ENCODE measurements at places on chromosomes 11 and 22.

GRCh38 chr22:27857443-27857842 is 55.9 kb upstream of the MN1 start:
- no peak for DNase-seq

DNA sequence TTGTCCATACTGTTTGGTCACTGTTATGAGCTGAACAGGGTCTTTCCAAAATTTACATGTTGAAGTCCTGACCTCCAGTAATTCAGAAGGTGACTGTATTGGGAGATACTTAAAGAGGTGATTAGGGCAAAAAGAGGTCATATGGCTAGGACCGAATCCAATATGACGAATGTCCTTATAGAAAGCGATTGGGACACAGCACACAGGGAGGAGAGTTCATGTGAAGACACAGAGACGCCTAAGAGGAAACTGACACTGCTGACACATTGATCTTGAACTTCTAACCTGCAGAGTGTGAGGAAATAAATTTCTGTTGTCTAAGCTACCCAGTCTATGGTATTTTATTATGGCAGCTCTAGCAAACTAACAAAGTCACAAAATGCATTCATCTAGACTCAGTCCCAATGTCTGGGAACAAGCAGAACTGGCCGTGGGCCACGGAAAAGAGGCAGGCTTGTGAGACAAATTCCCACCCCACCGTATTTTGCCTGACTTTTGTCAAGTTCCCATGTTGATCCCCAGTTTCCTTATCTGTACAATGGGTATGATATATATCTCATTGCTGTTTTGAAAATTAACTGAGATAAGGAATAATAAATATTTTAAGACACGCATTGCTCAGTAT is 295.0 kb downstream of the NTM start:
- no peak for DNase-seq

GRCh38 chr11:112270551-112271180 is 10.0 kb upstream of the PLET1 start:
- no peak for DNase-seq

DNA sequence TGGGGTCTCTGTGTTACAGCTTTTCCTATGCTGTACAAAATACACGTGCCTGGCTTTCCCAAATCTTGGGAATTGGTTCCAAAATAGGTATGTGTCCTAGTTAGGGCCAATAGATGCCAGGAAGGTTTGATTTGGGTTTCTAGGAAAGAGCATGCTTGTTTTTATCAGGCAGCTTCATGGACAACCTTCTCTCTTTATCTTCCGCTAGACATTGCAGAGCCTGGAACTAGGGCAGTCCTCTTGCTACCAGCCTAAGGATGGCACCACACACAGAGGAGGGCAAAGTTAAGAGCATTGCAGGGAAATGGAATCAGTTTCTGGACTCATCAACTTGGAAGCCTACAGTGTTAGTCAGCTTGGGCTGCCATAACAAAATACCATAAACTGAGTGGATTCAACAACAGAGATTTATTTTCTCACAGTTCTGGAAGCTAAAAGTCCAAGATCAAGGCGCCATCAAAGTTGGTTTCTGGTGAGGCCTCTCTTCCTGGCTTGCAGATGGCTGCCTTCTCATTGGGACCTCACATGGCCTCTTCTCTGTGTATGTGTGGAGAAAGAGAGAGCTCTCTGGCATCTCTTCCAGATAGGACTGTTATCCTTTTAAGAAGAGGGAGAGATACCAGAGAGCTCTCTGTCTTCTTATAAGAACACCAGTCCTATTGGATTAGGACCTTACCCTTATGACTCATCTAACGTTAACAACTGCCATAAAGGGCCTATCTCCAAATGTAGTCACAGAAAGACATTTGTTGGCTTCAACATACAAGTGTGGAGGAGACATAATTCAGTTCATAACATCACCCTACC is 27.3 kb upstream of the CREB3L1 start:
- DNase-seq: no peak

GRCh38 chr22:38218661-38219622 is 17.1 kb downstream of the MAFF start:
- DNase-seq: no peak

DNA sequence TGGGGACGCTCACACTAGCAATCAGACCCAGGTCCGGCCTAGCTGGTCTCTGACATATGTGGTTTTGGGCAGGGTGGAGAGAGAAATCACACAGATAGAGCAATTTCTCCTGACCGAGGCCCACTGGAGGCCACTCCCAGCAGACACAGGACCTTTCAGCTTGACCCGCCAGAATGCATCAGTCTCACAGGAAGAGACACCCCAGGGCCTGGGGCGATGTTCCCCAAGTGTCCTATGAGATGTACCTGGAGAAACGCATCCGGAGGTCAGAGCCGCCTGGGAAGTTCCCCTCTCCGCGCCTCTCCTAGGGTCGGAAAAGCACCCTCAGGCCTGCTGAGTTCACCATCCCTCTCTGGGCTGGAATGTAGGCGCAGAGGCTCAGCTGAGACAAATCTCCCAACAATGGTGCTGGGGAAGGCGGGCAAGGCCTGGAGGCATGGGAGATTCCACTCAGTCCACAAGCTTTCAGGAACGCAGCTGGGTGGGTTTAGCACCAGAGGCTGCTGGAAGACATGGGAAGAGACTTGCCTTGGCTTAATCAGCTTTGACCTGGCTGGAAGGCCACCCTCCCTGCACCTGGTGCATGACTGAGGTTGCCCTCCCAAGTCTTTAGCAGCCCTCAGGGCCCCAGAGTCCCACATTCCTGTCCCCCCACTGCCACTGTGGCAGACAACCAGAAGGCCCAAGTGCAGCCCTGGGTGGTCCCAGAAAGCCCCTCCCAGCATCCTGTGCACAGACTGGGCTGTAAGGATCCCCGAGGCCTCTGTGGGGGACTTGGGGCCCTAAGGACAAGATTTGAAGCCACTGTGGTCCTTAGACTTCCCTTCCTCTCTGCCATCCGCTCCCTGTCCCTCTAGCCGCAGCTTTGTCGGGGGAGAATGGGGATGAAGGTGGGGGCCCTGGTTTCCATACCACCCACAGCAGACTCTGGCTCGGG is 57.5 kb downstream of the RTL6 start:
- DNase-seq: no peak

GRCh38 chr11:126607776-126608541 is 252.5 kb downstream of the ST3GAL4 start:
- no peak for DNase-seq

GRCh38 chr11:117415358-117415896 is 87.8 kb downstream of the CEP164 start:
- no peak for DNase-seq

GRCh38 chr11:94681852-94682251 is 86.3 kb upstream of the AMOTL1 start:
- no peak for DNase-seq

DNA sequence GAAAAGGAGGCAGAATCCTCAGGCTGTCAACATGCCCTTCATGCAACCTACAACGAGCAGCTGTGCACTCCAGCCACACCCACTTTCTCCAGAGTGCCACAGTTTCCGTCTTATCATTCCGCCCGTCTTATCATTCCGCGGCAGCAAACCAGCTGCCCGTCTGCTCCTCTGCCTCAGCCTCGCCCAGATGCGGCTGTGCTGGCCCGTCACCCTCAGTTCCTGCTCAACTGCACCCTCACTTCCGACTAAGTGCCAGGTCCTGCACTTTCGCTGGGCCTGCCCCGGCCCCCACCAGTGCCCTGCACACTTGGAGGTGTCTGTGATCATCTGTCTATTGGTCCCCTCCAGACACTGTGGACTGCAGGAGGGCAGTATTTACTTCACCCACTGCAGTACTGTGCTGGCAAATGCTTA is 43.7 kb downstream of the MICAL3 start:
- peak; percentile 56 for DNase-seq

DNA sequence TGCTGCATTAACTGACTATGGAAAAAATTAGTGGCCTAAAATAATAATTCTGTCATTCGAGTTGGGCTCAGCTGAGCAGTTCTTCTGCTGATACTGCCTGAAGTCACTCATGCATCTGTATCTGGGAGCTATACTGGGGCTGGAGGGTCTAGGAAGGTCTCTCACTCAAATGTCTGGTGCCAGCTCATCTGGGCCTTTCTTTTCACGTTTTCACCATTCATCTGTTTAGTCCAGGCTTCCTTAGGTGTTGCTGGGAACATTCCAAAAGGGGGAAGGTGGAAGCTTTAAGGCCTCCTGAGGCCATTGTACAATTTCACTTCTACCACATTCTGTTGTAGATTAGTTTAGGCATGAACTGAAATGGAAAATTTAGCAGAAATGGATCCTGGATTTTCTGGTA is 28.0 kb downstream of the YAP1 start:
- DNase-seq: no peak

DNA sequence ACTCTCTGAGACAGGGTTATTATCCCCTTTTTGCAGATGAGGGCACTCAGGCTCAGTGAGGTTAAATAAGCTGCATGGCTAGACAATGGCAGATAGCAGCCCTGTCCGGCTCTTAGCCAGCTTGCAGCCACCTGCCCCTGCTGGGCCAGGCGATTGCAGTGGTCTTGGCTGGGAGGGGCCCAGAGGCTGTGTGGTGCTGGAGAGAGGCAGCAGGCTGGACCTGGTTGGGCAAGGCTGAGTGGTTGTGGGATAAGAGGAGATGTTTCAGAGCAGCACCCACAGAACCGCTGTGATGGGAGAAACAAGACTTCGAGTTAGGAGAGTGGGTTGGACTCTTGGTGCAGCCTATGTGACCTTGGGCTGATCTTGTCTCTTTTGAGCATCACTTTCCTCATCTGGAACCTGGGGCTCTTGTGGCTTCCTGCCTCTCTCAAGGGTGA is 25.5 kb downstream of the PTPRJ start:
- DNase-seq: peak; percentile 30

DNA sequence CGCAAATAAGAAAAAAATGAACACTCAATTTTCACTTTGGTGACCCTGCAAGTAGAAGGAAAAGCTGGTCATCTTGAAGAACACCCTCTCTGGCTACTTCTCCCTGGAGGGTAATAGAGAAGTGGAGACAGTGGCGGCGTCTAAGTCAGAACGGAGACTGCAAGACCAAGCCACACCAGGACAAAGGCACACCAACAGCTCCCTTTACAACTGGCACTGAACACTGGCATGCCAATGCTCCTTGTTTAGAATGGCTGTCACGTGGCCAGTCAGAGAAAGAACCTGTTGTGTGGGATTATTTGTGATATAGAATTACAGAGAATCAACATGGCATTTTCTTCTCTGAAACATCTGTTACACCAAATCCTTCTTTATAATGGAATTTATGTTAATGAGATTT is 61.3 kb upstream of the YPEL1 start:
- DNase-seq: no peak

DNA sequence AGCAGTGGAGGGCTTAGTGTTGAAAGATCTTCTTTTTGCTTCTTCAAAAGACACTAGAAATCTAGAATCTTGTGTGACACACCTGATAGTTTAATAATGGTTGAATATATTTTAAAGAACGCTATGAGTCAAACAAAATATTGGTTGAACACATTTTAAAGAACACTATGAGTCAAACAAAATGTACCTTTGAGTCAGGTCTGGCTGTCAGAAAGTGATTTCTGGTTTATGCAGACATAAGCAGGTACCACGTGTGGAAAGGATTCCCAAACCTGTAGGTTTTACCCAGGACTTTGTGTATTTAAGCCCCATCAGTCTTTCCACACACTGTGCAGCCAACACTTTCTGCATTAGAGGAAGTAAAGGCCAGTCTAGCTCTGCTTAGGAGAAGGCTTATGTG is 366.7 kb upstream of the TENM4 start:
- DNase-seq: no peak

DNA sequence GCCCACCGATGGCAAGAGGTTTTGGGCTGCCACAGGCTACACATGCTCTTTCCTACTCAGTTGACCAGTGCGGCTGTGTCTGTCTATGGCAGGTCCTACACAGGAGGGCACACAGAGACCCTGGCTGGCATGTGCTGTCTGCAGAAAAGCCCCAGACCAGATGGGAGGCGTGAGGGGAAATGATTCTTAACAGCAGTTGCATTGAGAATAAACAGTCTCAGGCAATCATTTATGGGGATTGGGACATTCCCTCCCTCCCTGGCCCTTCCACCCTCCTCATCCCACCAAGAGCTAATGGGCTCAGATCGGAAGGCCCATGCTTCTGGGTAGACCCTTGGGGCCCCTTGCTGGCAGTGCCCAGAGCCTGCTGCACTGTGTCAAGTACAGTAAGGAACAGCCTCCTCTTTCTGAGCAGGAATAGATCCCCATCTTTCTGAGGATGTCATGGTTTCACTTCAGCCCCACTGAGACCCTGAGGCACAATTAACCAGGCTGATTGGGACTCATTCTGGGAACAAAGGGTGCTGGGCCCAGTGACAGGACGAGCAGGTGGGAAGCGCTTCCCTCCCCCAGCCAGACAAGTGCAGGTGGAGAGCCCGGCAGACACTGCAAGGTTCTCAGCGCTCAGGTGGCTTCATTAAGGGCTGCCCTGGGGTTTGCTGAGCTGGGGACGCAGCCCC is 28.3 kb downstream of the TSPAN18 start:
- DNase-seq: no peak

- DNase-seq: no peak
Observed at GRCh38 chr11:44858796-44859527, 91.7 kb downstream of the TP53I11 start.

DNA sequence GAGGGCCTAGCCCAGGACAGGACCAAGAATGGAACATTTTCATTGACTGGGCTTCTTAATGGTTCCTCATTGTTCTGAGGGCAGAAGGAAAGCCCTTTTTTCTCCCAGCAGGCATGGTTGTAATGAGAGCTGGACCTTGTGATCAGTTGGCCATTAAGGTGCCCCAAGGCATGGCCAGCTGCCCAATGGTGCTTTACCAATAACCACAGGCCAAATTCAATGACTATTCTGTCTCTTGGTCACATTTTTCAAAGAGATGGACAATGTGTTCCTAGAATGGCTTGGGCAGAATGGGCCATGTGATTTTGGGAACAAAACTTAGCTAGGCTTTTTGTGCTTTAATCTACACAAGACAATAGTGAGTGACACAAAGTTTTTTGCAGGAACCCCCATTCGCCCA is 7.3 kb downstream of the NAV2 start:
- no peak for DNase-seq

GRCh38 chr22:44909241-44909640 is 100.6 kb downstream of the PHF21B start:
- DNase-seq: no peak

- DNase-seq: no peak
Observed at GRCh38 chr11:11813288-11813962, 28.3 kb upstream of the USP47 start.

DNA sequence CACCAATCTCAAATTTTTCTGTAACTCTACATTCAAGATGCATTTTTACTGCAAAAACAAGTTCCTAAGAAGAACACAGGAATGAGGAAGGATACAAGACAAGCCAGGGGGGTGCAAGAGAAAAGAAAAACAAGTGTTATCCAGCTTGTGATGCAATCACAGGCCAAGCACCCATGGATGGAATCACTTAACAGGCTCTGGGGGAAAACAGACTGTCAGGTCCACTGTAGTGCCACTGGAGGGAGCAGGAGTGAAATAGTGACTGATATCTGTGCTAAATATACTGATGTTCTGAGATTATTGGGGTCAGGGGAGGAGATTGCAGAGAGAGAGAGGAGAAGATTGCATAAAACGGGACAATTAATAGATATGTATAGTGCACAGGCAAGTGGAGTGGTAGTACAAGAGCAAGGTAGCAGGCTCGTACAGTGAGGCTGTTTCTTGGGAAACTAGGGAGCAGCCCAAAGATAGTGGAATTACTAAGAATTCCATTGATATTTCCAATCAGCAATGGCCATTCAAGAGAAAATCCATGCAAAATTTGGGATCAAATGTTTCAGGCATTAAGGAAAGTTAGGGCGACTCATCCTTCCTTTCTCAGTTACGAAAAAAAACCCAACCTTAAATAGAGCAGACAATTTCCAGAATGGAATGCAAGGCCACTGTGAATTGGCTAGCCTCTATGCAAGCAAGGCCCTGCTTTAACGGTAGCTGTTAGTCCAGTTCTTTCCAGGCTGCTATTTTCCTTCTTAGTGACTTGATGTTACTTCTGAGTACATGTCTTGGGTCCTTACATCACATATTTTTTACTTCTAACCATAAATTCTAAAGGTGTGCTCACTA is 52.2 kb upstream of the CEP126 start:
- no peak for DNase-seq

All from NCI-H2227 treated with DMSO at 0.1 percent for 48 hours (cell line).